Keratinocyte (primary cell): ENCODE measurements at places on chromosomes 5 and 9. TPM values are rescaled to one million over a fixed set of nuclear protein-coding genes. Genes with fewer than 3 reads are reported as not detected.

The CMYA5 gene
- polyA plus RNA-seq, result 0.10 to 0.39 TPM (median 0.25 TPM) in 3 replicates

The RALGPS1 gene
- 0.56 to 1.1 TPM (median 0.97 TPM) in 3 replicates for polyA plus RNA-seq

The PRR7 gene
- polyA plus RNA-seq, result 1.1 to 4.7 TPM (median 4.3 TPM) in 3 replicates

The TICAM2 gene
- 0.06 TPM in 1 of 3 replicates, not detected in the others for polyA plus RNA-seq

DNA sequence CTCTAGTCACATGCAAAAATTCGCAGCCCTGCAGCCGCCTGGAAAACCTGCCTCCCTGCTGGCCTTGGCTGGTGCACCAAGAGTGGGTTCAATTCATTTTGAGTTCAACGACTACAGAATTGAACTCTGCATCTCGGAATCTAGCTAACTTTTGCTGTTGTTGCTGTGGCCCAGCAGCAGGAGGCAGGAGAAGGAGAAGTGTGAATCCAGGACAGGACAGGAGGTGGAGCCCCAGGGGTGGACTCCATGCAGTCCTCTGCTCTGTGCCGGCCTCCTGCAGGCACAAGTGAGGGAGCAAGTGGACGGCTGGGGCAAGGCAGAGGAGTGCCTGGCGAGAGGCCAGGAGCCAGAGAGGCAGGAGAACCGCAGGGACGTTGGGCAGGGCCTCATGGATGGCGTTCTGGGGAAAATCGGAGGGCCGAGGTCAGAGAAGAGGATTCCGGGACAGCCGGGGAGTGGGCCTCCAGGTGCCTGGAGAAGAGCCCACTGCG lies 214.2 kb downstream of the FANCC start:
- no peak for DNase-seq

DNA sequence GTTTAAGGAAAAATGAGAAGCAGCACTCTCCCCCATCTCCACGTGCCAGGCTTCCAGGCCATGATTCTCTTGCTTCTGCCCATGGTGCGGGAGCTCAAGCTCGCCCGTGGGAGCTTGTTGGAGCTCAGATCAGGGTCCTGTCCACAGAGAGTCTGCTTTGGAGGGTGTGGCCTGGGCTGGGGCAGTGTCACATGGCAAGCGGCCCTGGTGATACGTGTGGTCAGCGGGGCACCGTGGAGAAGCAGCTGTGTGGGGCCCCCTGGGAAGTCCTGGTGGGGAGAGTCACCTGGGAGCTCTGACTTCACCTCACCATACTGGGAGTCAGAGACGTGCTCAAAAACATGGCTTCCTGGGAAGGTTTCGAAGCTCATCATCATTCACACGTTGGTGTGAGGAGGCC lies 275.3 kb downstream of the GADD45G start:
- no peak for DNase-seq

DNA sequence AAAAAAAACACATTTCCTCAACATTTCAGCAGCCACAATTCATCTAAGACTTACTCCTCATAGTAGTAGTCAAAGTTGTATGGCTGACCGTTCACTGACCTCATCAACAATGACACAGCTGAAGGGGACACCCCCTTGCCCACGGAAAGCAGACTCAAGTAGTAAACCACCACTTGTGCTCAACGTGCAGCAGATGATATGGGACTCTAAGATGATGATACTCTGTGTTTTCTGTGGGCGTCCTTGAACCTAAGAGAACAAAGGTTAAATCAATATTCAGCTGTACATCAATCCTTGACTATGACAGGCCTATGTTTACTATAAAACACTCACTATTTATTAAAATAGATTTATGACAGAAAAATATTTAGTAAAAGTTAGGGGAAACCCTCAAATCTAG lies 71.6 kb downstream of the SETX start:
- DNase-seq, result no peak

- DNase-seq, result peak; percentile 33
Observed at GRCh38 chr9:32378993-32379729, 5.3 kb upstream of the ACO1 start.

DNA sequence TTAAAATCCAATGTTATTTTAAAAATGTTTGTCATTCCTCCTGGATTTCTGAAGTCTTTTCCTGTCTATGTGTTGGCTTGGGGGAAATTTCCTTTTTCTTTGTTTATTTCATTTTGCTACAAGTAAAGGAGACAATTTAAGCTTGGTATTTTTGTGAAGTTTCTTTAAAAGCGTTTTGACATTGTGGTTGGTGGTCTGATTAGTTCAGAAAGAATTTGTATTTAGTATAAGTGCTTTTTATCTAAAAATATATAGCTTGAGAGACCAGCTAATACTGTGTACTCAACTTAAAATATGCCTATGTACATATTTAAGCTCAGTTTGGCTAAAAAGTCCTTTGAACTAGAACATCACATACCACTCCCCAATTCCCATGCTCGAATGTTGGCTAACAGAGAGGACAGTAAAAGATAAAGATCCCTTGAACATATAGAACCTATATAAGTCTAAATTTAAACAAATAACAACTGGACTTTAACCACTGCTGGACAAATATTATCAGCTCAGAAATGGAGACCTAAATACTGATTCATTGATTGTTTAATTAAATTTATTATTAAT lies 237.6 kb downstream of the TLE4 start:
- no peak for DNase-seq

DNA sequence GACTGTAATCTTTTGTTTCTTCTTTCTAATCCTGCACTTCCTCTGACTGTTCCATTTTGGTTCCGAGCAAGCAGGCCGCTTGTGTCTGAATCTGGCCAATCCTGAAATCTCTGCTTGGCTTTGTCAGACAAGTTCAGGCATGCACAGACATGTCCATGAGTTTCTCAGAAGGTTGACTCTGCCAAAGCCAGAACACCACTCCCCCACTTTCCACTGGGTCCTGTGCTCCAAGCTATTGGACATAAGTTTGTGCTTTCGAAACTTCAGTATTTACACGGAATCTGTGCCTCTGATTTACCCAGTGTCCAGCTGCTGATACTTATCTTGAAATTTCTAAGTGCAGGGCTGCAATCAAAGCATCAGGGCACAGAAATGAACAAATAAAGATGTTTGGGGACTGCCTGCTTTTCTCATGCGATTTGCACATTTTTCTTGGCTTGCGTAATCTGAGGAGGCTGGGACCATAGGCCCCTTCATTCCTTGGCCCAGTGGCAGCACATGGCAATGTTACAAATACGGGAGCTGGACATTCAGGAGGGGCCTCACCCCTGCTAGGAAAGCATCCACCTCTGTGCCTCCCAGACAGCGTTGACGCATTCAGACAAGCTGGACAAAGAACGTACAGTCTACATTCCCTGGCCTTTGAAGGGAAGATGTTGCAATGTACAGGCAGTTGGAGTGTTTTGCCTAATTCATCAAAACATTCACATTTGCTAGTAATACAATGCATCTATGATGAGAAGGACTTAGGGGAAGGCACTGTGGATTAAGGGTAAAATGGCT lies 209.2 kb upstream of the PAPPA start:
- peak; percentile 71 for DNase-seq

DNA sequence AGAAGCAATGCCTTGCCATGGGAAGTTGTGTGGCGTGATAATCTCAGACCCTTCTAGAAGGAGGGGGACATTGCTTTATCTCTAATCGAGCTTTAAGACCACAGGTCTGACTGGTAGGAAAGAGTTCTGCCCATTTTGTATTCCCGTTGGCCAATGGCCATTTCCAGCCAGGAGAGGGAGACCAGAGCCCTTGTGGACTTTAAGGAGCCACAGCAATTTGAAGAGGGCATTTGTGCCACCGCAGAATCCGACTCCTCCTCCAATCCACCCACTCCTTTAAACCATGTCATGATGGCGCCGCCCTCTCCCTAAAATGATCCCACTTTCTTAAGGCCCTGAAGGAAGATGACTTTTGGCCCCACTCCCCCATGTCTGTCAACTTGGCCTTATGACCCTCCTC lies 560.5 kb upstream of the ADAMTS16 start:
- no peak for DNase-seq

DNA sequence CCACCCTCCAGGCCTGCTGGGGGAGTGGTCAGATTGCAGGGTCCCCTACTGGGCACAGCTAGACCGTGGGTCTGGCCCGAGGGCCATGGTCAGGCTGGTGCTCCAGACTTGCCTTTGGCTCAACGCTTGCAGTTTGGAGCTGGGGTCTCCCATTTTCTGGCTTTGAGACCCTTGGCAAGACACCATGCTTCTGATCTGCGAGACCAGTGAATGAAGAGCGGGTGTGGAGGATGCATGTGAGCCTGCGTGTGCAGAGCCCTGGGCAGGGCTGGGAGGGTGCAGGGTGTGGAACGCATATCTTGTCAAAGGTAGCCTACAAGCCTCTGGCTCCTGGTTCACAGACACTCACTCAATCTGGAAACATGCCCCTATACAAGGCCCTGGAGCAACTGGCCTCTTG lies 6.1 kb upstream of the MRNIP start:
- no peak for DNase-seq

DNA sequence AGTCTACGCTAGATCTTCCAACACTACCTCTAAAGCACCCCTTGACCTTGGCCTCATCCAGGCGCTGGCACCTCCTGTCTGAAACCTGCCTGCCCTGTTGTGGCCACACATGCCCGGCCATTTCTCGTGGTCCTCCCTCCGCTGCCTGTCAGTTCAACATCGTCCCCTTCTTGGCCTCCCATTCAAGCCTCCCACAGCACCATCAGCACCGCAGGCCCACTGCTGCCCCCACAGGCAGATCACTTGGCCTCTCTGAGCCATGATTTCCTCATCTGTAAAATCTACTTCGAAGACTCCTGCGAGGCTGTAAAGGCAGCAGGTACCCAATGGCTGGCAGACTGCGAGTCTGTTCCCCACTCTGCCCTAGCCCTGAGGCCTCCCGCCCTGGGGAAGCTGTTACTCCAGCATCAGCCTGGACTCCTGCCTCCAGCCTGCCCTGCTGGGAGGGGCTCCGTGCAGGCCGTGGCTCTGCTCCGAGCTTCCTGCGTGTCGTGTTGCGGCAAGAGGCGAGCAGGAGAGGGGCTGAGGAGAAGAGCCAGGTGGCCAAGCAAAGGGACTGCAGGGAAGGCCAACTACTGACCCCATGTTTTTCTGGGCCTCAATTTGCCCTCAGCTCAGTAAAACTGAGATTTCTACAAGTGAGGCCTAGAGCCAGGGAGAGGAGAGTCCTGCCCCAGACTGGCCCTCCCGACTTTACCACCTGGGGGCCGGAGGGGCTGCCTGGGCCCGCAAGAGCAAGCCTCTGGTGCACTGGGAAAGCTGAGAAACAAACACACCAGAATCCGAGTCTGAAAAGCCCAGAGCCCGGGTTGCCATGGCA lies 70.5 kb upstream of the LRRTM2 start:
- DNase-seq, result no peak

DNA sequence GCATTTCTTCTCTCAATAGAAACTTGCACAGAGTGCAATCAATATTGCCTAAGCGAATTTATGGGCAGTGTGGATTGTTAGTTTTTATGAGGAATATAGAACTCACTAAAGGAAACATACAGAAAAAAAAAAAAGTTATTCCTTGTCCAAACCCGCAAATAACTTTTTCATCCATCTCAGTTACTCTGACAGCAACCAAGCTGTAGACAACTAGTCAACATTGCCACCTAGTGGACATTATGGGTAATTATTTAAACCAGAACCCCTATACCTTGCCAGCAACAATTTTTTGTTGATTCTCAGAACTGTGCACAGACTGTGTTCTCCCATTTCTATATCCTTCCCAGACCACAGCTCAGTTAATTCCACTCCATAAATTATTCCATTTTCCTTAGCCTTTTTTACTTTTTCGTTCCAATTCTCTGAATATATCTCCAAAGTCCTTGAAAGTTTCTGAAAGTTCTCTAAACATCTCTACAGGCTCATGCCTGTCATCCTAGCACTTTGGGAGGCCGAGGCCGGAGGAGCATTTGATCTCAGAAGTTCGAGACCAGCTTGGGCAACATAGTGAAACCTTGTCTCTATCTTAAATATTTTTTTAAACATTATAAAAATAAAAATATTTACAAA lies 2.6 kb upstream of the AFAP1L1 start:
- no peak for DNase-seq

- DNase-seq, result no peak
Observed at GRCh38 chr9:115191667-115192066, 73.7 kb upstream of the TNC start.

DNA sequence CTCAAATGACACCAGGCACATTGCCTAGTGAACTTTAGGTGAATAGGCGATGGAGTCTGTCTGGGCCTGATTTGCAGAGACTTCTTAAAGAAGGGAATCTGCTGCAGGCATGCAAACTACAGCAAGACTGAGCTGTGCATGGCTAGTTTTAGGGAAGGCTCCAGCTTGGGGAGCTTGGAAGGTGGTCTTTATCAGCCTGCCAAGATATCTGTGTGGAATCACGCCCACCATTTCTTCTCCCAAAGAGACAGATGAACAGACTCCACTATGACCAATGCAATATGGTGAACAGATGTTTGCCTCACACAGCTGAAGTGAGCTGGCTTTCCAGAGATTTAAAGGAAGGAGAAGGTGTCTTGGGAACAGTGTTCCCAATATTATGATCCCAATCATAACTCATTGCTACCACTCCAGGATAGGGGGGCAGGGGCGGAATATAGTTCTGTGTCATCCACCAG lies 129.0 kb upstream of the HMHB1 start:
- no peak for DNase-seq

- DNase-seq, result no peak
Observed at GRCh38 chr5:112534611-112535255, 115.7 kb upstream of the EPB41L4A start.

DNA sequence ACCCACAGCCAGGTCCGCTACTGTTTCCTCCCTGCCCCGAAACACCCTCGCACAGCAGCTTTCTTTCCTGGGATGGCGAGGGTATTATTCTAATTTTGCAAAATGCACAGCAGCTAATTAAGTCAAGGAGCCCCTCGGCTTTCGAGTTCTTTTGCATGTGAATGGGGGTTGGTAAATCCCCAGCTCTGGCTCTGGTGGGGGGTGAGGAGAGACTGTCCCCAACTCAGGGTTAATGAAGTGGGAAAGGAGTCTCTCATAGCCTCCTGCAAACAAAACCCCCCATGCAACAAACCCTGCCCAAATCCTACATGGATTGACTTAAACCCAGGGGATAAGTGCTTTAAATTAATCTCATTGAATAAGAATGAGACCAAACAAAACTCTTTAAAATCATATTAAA lies 8.8 kb downstream of the BARHL1 start:
- no peak for DNase-seq

GRCh38 chr5:137888863-137889759 lies at the start of gene PKD2L2:
PKD2L2 (plus strand) TSS chr5:137889457; CDS start chr5:137889492, 35 bp downstream.
- peak; percentile 19 for DNase-seq

- DNase-seq, result no peak
Observed at GRCh38 chr5:81315336-81315735, 13.9 kb downstream of the ZCCHC9 start.
